Activated CD8-positive, alpha-beta memory T cell treated with anti-CD3 and anti-CD28 coated beads for 4 hours (primary cell): ENCODE measurements at places on chromosomes 16 and 17.

- DNase-seq, result no peak
Observed at GRCh38 chr17:78411241-78411857, 32.9 kb downstream of the PGS1 start.

GRCh38 chr17:33124871-33125551, 133.4 kb downstream of the SPACA3 start:
- no peak for DNase-seq

DNA sequence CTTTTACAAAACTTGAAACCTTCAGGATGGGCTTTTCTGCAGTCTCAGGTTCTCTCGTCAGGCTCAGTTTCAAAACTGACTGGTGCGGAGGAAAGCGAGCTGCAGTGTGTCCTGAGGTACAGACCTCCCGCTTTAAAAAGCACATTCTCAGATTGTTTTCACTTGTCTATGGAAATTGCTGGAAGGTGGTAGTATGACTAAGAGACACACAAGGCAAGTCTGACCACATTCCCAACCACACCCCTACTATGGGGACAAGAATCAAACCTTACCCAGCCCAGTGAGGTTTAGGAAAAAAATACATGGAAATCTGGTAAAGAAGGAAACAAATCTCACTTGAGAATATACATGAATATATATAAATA, 18.2 kb downstream of the SRP68 start:
- no peak for DNase-seq

DNA sequence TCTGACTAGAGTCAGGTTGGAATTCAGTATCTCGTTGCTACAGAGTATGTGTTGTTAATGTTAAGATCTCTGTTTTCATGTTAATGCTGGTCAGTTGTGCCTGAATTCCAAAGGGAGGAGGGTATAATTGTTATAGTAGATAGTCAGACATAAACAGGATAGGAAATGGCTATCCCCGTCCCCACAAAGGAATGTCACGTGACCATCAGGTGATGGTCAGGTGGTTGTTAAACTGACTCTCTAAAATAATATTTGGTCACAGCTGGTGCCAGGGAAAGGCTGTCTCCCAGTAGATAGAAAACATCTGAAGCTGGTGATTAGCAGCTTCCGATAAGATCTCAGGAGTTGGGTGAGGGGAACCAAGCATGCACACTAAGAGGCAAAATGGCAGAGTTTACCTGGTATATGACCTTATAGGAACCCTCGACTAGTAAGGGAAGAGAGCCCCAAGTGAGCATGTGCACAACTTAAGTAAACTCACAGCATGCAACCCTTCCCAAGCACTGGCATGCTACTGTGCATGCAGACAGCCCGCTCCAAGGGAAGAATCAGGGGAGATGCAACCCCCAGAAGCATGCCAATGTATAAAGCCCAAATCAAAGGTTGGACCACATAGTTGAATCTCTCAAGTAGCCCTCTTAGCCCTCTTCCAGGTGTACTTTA, 27.4 kb upstream of the SLC6A2 start:
- no peak for DNase-seq

DNA sequence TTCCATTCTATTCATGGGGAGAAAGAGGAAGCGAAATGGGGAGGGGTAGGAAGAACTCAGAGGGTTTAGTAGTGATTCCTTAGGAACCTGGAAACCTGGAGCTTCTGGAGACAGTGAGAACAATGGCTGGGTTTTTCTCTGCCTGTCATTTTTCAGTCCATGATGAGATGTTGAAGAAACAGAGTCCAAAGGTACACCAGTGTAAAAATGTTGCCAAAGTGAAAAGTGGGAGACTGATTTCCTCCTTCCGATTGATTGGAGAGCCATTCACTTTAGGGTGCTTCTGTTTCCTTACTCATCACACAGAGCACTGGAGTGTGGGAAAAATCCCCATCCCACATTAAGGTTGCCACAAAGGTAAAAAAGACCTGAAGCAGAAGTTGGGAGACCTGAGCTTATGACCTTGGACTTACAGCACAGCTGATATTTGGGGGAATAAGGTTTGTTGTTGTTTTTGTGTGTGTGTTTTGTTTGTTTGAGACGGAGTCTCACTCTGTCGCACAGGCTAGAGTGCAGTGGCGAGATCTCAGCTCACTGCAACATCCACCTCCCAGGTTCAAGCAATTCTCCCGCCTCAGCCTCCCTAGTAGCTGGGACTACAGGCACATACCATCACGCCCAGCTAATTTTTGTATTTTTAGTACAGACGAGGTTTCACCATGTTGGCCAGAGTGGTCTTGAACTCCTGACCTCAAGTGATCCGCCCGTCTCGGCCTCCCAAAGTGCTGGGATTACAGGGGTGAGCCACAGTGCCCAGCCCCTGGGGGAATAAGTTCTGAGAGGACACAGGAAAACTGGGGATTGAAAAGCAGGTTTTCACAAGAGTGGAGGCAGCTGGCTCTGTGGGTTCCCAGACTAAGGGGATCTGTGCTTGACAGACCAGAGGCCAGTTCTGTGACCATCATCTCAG, 1.4 kb upstream of the DHX8 start:
- no peak for DNase-seq

DNA sequence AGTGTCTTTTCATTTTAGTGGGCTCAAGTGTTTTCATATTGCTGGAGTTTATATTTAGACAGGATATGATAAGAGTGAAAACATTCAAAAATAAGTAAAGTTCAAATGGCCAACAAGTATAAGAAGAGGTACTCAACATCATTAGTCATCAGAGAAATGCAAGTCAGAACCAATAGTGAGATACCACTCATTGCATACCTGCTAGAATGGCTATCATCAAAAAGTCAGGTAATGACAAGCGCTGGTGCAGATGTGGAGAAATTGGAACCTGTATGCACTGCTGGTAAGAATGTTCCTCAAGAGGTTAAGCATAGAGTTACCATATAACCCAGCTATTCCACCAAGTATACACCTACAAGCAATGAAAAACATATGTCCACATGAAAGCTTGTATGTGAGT, 87.8 kb downstream of the WNT3 start:
- no peak for DNase-seq

GRCh38 chr16:88735616-88736015, 29.3 kb downstream of the CTU2 start:
- DNase-seq, result no peak

DNA sequence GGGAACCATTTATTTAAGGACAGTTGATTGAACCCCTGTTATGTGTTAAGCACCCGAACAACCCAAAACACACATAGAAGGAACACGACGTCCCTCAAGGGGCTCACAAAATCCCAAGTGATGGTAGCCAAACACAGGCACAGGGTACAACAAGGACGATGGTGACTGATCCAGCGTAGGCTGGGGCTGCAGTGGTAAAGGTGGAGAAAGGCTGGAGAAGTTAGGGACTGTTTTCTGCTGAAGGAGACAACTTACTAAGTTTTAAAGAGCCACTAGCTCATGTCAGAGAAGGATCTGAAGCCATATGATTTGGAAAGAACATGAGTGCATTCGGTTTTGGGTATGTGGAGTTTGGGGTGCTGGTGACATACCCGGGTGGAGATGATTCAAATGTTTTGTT, 229.6 kb upstream of the TNRC6C start:
- no peak for DNase-seq

GRCh38 chr17:70336411-70336810, 167.1 kb downstream of the KCNJ2 start:
- DNase-seq, result no peak
